ENCODE measurements at places on chromosomes 1 and 21.

- peak; percentile 59 for DNase-seq
Observed at GRCh38 chr1:111603979-111604378, 15.6 kb upstream of the RAP1A start.

- no peak for DNase-seq
Observed at GRCh38 chr21:40797891-40798290, 49.1 kb downstream of the DSCAM start.

- DNase-seq = no peak
Observed at GRCh38 chr1:111062624-111063023, 77.3 kb downstream of the DRAM2 start.

DNA sequence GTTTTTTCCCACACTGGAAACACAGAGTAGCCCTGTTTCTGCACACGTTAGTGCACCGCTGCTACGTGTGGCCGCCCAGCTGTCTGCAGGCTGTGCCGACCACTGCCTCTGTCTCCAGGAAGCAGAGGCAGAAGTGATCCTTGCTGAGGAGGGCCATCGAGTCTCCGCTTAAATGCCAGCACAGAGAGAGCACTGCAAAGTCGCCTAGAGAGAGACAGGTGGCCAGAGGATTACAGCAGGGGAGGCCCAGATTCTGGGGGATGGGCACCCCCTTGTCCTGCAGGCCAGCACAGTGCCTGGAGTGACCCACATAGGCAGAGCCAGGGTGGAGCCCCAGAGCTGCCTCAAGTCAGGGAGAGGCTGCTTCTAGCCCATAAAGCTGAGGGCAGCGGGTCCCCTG is 6.1 kb downstream of the TPRG1L start:
- DNase-seq = no peak

DNA sequence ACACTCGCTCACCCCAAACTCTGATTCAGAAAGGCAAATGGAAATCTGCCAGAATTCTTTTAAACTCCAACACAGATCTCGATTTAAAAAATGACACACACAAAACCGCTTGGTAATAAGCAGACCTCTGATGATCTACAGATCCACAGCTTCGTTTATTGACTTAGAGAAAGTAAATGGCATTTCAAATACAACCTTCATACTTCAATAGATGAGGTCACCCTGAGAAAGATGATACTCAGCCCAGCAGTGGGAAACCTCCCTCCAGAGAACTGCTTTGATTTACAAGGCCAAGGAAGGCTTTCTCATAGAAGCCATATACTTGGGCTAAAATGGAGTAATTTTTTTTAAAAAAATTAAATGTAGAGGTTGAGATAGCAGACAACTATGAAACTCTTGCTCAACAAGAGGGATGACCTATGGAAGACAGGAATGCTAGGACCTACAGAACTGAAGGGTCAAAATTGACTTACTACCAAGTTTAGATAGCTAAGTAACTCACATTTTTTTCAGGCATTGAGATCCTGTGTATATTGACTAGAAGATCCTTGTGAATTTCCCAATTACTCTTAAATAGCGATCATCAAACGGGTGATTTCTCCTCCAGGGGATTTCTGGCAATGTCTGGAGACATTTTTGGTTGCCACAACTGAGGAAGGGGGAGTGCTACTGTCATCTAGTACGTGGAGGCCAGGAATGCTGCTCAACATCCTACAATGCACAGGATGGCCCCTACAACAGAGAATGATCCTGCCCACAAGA is 143.9 kb downstream of the CLIC6 start:
- DNase-seq = no peak

- DNase-seq = no peak
Observed at GRCh38 chr1:78839704-78840277, 166.7 kb downstream of the ADGRL4 start.

GRCh38 chr1:116318897-116319296 is 54.1 kb upstream of the ATP1A1 start:
- no peak for DNase-seq

DNA sequence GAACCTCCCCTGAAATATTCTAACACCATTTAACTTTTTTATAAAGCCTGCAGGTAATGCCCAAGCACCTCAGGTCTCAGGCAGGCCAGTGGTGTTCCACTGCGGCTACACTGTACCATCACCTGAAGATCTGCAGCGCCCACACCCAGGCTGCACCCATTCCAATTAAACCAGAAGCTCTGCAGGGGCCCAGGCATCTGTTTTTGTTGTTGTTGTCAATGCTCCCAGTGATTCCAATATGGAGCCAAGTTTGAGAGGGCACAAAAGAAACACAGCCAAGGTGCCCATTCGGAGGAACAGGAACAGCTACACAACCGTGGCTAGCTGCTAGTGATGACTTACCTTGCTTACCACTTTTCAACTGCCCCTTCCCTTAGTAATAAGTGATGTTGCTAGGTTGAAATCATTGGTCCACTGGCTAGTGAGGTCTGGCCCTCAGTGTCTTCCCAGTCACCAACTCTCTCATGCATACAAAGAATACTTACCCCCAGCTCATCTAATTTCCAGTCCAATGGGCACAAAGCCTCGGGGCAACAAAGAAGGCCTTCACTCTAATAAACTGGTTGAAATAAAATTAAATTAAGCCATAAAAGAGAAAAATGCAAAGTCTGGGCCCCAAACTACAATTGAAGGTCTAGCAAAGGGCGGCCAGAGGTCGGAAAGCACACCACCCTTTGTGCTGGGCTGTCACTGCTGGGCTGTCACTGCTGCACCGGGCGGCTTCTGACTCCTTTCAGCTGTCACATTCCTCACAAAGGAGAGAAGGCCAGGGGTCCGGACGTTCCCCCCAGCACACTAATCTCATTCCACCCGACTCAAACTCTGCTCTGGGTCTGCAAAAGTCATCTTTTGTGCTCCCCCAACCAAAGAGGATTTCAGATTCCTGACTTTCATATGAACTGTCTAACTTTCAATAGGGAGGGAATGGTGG is 34.9 kb downstream of the SIPA1L2 start:
- DNase-seq = no peak

GRCh38 chr1:216936779-216937178 is 213.6 kb upstream of the ESRRG start:
- DNase-seq = no peak

GRCh38 chr21:26136671-26137070 is 33.9 kb downstream of the APP start:
- DNase-seq = no peak

DNA sequence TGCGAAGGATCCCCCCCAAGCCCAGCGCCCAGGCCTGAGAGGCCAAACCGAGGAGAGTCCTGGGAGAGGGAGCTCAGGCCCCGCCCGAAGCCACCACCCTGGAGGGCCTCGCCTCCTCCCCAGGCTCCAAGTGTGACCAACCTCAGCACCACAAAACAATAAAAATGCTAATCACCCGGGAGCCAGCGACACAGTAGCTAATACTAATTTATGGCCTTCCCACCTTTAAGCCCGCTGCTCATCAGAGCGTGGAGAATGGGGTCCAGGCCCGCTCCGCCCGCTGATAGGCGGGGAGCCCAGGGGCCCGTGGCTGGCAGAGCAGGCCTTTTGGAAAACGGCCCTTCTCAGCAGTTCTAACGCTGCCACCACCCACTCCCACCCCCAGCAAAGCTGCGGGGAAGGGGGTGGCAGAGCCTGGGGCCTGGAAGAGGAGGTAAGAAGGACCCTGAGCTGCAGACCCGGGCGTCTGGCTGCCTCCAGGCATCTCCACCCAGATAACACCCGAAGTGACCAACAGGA is 20.4 kb upstream of the TAS1R2 start:
- DNase-seq = no peak

DNA sequence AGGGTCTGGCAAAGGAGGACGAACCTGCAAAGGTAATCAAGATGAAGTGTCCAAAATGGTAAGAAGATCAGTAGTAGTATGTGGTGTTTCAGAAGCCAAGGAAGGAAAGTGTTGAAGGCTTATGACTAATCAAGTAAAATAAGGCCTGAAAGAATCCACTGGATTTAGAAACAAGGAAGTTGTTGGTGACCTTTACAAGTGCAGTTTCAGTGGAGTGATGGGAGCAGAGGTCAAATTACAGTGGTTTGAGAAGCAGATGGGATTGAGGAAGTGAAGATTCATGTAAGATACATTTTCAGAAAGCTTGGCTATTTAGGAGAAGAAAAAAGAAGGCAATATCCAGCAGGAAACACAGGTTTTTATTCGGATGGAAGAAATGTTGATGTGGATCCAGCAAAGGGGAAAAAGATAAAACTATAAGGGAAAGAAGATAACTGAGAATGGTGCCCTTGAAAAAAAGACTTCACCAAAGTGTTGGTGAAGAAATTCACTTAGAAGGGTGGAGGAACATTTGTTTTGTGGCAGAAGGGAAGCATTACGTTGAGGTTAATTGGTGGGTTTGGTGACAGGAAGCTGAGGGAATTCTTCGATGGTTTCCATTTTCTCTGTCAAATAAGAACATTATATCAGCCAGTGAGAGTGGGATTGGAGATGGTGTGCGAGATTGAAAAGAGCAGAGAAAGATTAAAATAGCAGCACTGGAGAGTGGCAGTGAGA is 2.1 kb downstream of the ARMH1 start:
- no peak for DNase-seq

GRCh38 chr1:21232044-21232443 is 55.3 kb upstream of the EIF4G3 start:
- DNase-seq = peak; percentile 23

DNA sequence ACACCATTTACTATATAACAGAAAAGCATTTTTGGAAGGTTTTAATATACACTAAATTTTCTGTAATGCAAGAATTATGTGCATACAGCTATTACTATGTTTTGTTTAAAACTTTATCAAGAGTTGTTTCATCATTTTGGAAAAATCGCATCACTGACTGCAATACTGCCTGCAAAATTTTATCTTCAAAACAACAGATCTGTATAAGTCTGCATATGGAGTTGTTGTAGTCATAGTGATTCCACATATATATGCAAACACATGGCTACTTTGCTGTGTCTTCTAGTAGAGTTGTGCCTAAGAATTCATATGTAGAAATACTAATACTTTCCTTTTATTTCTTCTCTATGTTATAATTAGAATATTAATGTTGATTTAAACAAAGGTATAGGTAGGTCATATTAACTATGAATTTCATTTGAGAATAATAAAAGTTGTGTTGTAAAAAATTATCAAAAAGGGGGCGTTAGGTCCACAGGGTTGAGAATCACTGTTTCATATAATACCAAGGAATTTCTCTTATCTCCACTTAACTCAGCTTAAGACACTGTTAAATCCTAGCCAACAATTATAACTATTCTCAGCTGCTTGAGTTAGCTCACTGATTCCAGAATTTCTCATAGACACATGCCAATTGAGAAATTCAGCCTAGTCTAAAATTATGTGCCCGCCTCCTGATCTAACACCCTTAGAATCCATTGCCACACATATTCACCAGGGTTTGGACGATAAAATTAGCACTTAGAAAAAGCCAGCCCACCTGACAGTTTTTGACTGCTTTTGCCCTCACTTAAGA is 22.9 kb upstream of the LAMC1 start:
- DNase-seq = no peak

DNA sequence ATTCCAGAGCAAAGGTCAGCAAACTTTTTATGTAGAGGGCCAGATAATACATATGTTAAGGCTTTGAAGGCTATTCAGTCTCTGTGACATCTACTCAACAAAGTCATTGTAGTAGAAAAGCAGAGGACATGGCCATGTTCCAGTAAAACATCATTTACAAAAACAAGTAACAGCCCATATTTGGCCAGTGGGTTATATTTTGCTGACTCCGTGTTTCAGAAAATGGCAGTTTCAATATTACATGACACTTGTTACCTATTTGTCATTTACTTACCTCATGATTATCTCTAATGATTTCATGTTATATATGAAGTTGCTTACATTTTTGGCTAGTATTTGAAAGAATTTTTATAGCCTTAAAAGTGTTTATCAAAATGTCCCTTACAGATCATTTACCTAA is 117.4 kb upstream of the B3GALT2 start:
- DNase-seq = no peak

DNA sequence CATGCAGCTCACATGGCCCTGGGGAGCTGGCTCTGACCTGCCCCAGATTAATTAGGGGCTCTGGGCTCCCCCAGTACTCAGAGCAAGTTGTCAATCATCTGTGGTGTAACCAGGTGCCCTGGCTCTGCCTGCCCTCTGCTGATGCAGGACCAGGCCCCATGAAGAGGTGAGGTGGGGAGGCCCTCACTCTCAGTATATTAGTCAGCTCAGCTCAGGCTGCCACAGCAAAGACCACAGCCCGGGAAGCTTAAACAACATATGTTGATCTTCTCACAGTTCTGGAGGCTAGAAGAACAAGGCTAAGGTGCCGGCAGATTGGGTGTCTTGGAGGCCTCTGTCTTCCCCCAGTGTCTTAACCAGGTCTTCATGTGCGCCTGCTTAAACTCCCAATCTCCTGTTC is 66.5 kb downstream of the FCRL5 start:
- no peak for DNase-seq

GRCh38 chr1:92043621-92044020 is 13.8 kb downstream of the EPHX4 start:
- DNase-seq = no peak

GRCh38 chr1:235295902-235296350 is 32.1 kb downstream of the ARID4B start:
- no peak for DNase-seq

DNA sequence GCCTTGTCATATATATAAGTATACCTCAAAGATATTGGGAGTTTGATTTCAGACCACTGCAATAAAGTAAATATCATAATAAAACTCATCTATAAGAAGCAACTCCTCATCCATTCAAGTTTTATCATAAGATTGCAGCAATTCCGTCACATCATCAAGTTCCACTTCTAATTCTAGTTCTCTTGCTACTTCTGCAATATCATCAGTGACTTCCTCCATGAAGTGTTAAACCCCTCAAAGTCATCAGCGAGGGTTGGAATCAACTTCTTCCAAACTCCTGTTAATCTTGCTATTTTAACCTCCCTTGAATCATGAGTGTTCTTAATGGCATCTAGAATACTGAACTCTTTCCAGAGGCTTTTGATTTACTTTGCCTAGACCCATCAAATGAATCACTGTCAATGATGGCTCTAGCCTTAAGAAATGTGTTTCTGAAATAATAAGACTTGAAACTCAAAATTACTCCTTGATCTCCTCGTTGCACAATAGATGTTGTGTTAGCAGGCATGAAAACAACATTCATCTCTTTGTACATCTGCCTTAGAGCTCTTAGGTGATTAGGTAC is 88.3 kb downstream of the RPE65 start:
- DNase-seq = no peak

- peak; percentile 86 for DNase-seq
Observed at GRCh38 chr1:180154325-180155181, at the start of gene QSOX1. TSS of gene QSOX1 (plus strand) at chr1:180154869. CDS start at chr1:180154908, 39 bp downstream.

DNA sequence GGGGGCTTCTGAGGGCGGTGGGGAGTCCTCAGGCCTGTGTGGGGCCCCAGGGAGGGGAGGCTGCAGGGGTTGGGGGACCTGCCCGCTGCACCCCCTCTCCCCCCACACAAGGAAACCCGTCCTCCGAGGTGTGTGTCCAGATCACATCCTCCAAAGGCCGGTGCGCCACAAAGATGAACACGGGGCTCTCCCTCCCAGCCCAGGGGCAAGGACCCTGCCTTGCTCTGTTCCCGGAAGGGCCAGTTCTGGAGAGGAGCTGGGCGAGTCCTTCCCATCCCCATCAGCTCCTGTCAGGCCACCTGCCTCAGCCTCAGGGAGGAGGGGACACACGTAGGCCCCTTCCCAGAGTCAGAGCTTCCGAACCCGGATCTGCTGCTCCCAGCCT is 2.5 kb upstream of the TTLL10 start:
- DNase-seq = no peak

- no peak for DNase-seq
Observed at GRCh38 chr1:87575528-87575927, 246.8 kb downstream of the LMO4 start.

- DNase-seq = peak; percentile 21
Observed at GRCh38 chr1:109906160-109906838, 4.3 kb upstream of the CSF1 start.

All from T-helper 9 cell (primary cell).